ENCODE measurements at places on chromosomes 16 and 17.

- no peak for DNase-seq
Measured at GRCh38 chr17:47299239-47299910, 24.4 kb upstream of the EFCAB13 start.

- no peak for DNase-seq
Measured at GRCh38 chr16:27096375-27096774, 29.6 kb downstream of the C16orf82 start.

DNA sequence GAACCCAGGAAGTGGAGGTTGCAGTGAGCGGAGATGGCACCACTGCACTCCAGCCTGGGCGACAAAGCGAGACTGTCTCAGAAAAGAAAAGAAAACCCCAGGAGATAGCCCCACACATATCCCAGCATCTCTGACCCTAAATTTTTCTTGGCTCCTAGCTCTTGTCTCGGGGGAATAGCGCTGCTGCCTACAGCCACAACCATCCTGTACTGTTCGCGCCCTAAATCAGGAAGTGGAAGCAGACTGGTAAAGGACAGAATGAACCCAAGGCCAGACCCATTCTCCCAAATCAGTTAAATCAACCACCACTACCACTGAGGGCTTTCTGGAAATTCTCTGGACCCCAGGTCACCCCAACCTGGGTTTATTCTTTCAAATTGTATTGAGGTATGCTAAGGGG is 1.7 kb downstream of the CTDNEP1 start:
- DNase-seq, result no peak

DNA sequence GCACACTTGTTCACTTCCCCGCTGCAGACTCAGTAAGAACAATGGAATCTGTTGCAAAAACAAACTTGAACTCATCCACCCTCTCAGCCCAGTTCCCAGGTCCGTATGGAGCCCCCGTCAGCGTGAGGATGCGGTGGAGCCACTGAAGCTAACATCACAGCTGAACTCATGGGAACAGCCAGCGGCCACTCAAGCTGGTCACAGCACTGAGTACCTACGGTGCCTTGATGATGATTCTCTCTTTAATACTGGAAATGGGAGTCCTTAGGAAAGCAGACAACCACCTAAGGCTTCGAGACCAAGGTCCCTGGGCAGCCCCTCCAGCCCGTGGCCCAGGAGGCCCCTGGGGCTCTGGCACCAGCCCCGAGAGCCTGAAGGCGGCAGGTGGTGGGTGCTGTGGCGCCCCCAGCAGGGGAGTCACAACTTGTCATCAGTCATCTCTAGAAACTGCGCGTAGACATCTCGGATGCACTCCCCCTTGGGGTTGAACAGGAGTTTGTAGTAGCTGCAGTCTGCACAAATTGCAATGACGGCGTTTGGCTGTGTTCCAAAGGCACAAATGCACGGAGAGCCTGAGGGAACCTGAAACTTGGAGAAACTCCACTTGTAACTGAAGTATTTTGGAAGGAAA is 31.0 kb upstream of the RHOT1 start:
- DNase-seq, result peak; percentile 8

DNA sequence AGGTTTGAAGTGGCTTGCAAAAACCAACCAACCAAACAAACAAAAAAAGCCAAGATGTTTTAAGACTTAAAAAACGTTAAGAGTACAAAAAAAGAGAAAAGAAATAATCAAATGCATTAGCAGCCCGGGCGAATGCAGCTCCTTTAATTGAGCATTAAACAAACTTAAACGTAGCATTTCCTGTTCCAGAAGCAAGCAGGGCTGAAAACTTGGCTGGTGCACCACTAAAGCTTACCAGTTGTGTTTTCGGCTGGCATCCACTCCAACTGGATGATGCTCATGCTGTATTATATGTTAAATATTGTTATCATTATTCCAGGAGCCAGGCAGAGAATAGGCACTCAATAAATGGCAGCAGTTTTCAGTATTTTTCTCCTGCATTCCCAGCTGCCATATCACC is 45.1 kb downstream of the IRX6 start:
- DNase-seq, result no peak

DNA sequence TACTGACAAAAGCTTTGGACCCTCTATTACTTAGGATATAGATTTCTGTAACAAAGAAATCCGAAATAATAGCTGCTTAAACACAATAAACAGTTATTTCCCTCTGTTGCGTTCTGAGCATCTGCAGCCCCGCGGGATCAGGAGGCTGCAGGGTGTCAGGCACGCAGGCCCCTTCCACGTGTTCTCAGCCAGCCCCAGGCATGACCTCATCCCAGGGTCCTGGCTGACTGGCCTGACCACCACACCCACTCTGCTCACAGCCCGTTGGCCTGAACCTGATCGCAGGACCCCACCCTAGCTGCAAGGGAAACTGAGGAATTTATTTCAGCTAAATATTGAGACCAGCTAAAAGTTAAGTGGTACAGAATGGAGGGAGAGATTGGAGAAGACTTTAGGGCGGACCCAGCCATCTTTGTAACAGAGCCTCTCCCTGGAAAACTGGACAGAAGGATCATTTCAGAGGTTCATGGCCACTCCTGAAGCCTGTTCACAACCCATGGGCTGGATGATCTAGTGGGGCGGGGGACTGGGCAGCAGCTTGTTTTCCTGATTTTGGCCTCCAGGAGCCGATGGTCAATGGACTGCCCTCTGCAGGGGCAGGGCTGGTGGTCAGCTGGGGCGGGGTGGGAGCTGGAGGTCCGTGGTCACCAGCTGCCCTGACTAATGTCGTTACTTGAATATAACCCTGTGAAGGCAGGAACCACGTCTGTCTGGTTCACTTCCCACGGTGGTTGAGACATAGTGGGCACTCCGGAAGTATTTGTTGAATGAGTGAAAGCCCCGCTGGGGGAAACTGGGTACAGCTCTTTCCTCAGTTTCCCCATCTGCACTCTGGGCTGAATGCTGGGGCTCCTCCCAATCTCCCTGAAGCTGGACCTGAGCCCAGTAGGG is 10.9 kb downstream of the CETP start:
- DNase-seq, result no peak

DNA sequence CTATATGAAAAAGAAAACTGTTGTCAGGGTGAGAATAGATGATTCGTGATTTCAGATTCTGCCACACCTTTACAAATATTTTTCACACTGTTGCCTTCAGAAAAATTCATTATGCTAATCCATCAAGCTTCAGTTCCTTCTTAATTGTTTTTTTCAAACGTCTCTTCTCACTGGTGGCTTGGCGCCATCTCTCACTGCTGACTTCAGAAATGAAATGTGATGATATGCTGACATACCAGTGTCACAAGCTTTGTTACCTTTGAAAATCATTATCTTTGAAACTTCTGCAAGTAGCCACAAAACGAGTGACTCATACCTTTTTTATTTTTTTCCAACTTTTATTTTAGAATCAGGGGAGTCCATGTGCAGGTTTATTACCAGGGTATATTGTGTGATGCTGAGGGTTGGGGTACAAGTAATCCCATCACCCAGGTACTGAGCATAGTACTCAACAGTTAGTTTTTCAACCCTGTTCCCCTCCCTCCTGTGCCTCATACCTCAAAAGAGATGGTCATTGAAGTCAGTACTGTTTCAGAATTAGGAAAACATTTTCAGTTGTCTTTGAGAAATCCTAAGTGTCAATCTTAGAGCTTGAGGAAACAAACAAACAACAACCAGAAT is 14.0 kb upstream of the KRT222 start:
- no peak for DNase-seq

DNA sequence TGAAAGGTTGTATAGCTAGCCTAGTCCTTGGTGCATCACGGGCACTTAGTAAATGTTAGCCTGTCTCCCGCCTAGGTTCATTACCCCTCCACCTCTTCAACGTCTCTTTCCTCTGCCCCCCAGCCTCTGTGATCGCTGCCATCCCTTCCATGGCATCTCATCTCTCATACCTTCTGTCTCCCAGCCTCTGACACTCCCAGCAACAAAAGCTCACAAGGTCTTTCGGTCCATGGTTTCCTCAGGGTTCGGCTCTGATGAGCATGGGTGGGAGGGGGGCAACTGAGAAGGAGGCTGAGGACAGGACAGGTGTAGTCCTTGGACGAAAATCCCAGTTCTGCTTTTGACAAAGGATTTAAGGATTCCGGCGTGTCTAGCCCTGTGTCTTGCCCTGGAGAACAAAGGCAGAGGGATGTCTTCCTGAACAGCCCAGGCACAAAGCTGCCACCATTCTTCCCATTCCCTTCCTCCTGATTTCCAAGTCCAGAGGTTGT is 16.7 kb downstream of the CCR7 start:
- DNase-seq, result no peak

GRCh38 chr16:50857881-50858280 is 116.0 kb downstream of the CYLD start:
- DNase-seq, result no peak

- DNase-seq, result no peak
Measured at GRCh38 chr17:75630071-75630917, 2.9 kb upstream of the SMIM5 start.

GRCh38 chr16:28108590-28109247 is 45.2 kb upstream of the GSG1L start:
- no peak for DNase-seq

DNA sequence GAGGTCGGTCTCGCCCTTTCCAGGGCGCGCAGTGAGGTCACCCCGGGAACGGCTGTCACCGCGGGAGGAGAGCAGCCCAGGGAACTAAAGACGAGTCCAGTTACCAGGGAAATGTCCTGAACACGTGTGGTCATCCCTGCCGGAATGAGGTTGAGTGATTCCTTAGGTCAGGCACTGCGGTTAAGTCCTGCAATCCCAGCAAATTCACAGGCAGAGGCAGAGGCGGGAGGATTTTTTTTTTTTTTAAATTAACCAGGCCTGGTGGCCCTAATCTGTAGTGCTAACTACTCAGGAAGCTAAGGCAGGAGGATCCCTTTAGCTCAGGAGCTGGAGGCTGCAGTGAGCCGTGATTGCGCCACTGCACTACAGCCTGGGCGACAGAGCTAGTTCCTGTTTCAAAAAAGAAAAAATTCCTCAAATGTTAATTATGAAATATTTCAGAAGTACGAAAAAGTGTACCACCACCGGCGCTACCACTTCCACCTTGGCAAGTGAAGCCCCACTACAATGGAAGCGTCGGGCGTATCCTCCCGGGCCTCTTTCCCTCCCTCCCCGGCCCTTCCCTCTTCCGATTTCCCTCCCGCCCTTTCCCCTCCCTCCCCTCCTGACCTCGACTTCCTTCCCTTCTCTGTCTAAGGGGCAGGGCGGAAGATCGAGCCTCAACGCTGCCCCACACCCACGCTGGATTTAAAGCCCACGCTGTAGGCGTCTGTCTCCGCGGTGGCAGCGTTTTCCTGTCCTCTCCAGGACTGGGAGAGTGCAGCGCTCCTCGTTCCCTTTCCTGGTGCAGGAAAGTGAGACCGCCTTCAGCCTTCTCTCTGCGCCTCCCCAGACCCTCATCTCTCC is 27.3 kb downstream of the SLFN11 start:
- peak; percentile 15 for DNase-seq

DNA sequence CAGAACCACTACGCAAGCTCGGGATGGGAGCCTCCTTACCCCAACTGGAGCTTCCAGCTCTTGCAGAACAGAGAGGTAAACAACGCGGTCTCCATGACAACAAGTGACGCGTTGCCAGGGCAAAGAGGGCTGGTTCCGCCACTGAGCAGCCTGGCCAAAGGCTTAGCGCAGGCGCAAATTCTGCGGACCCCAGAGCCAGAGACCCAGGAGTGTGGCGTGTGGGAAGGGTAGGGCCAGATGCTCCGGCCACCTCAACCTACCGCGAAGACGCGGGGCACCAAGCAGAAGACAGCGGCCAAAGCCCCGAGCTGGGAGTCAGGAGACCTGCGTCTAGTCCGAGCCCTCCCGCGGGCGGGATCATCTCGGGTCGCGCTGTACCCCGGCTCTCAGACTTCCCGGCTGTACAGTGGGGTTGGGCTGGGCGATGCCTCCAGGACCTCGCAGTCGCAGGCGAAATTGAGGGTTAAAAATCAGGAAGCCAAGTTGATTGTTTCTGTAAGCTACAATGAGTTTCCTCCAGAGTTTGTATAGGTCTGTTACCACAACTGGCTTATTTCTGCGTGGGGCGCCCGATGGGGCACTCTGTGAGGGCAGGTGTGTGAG is at the start of gene TEKT1:
Gene TEKT1 (minus strand): TSS at position 69 of the 603 bp plus-strand sequence. CDS start 1,353 bp downstream, outside the sequence.
- peak; percentile 72 for DNase-seq

DNA sequence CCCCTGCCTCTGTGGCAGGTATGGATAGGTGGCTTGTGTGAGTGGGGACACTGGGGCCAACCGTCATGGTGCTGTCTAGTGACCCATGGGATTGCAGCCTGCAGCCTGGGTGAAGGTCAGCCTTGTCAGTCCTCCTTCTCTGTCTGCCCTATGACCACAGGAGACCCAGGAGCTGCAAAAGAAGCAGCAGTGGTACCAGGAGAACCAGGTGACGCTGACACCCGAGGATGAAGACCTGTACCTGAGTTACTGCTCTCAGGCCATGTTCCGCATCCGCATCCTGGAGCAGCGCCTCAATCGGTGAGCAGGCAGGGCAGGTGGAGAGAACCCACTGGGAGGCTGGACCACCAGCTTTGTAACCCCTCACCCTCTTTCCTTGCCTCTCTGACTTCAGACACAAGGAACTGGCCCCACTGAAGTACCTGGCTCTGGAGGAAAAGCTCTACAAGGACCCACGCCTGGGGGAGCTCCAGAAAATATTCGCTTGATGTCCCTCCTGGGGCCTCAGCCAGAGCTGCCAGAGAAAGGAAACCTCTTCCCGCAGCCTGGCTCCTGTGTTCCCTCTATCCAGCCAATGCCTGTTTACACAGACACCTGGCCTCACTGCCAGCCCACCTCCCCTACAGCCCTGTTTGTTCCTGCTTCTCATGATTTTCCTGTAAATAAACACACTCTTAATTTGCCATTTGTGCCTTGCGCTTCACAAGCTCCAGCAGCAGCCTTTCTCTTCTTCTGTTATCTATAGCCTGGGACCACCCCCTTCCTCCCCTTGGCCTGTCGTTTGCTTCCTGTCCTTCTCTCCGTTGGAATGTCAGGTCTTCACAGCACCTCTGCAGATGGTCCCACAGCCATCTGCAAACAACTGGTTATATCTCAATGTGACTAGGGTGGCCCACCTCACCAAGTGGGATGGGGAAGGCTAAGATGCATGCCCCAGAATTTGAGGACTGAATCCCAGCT is 4.5 kb upstream of the KATNB1 start:
- no peak for DNase-seq

GRCh38 chr17:74903671-74904070 is 10.2 kb upstream of the FADS6 start:
- DNase-seq, result no peak

- no peak for DNase-seq
Measured at GRCh38 chr16:19842426-19843157, 42.1 kb downstream of the GPRC5B start.

DNA sequence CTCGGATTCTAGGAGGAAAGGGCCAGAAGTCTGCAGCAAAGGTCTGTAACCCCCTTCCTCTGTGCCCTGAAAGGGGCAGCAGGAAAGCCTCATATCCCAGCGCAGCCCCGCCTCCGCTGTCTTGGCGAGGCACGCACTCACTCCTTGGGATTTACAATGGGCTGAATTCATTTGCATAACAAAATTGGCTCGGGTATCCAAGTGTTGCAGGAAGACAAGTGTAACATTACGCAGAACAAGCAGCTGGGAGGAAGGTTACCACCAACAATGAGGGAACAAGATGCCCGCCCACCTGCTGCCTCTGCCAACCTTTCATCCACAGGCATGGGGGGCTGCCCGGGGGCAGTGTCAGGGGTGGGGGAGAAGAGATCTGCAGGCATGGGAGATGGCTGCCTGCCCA is 130.4 kb downstream of the MRM1 start:
- no peak for DNase-seq

GRCh38 chr16:67248073-67248400 is 742 bp upstream of the SLC9A5 start:
- no peak for DNase-seq
